ENCODE measurements at places on chromosomes 11 and 22. TPM values are rescaled to one million over a fixed set of nuclear protein-coding genes. Genes with fewer than 3 reads are reported as not detected.

GRCh38 chr11:121596195-121597155 lies 143.7 kb upstream of the SORL1-AS1 start:
- H3K27me3 ChIP-seq = no peaks in the 10 kb centered on the region
- H3K27ac ChIP-seq = no peak overlapping the region
- no peaks in the 10 kb centered on the region for H3K4me1 ChIP-seq

DNA sequence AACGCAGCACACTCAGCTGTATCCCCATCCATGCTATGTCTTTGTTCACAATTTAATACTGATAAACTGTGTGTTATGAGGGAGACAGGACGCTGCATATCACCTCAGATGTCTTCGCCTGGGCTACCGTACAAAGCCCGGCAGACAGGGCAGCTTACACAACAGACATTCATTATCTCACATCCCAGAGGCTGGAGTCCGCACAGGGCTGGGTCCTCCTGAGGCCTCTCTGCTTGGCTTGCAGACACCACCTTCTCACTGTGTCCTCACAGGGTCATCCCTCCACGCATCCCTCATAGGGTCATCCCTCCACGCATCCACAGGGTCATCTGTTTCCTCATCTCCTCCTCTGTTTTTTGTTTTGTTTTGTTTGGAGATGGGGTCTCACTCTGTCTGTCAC lies 61.2 kb downstream of the SHANK2 start:
- no peak overlapping the region for H3K27ac ChIP-seq
- H3K27me3 ChIP-seq = no peaks in the 10 kb centered on the region
- DNase-seq = no peak
- H3K4me1 ChIP-seq = peaks cover 26% of the 10 kb centered on the region
- H3K36me3 ChIP-seq = peaks cover 64% of the 10 kb centered on the region

DNA sequence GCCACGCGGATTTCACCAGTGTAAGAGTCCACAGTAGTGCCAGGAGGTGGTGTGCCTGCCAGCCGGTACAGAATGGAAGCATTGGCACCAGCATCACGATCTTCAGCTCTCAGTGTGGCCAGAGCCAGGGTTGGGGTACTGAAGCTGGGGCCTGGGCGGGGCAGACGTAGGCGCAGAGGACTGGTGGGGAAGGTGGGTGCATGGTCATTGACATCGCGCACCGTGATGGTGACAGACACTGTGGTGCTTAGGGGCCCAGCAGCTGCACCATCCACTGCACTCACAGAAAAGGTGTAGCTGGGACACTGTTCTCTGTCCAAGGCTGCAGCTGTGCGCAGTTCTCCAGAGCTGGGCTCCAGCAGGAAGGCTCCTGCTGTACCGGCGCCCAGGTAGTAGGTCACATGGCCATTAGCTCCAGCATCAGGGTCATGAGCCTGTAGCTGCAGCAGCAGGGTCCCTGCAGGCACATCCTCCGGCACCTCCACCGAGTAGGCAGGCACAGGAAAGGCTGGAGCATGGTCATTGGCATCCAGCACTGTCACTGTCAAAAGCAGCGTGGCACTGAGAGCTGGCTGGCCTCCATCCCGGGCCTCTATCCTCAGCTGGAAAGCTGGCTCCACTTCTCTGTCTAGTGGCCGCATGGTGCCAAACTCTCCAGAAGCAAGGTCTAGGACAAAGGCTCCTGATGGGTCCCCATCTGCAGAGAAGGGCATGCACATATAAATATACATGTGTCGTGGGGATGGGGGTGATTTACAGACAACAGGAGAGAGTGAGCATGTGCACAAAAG lies 7.9 kb upstream of the TPP1 start:
- no peak for DNase-seq
- peaks cover 14% of the 10 kb centered on the region for H3K27me3 ChIP-seq
- no peaks in the 10 kb centered on the region for H3K36me3 ChIP-seq

DNA sequence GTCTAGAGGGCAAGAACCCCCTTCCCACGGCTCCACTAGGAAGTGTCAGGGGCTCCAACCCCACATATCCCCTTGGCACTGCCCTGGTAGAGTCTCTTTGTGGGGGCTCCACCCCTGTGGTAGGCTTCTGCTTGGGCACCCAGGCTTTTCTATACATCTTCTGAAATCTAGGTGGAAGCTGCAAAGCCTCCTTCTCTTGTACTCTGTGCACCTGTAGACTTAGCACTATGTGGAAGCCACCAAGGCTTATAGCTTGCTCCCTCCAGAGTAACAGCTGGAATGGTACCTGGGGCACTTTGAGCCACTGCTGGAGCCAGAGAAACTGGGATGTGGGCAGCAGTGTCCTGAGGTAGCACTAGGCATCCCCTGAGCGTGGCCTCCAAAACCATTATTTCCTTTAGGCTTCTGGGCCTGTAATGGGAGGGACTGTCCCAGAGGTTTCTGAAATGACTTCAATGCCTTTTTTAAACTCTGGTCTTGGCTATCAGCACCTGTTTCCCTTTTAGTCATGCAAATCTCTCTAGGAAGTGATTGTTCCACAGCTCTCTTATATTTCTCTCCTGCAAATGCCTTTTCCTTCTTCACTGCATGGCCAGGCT lies 68.4 kb downstream of the TRAF6 start:
- no peaks in the 10 kb centered on the region for H3K27me3 ChIP-seq
- H3K27ac ChIP-seq = no peak overlapping the region
- no peaks in the 10 kb centered on the region for H3K36me3 ChIP-seq

GRCh38 chr11:76466666-76467065 lies 21.8 kb downstream of the EMSY start:
- no peaks in the 10 kb centered on the region for H3K4me1 ChIP-seq
- no peak overlapping the region for H3K4me3 ChIP-seq
- H3K27me3 ChIP-seq = no peaks in the 10 kb centered on the region
- H3K27ac ChIP-seq = no peak overlapping the region
- H3K36me3 ChIP-seq = peaks cover 49% of the 10 kb centered on the region

DNA sequence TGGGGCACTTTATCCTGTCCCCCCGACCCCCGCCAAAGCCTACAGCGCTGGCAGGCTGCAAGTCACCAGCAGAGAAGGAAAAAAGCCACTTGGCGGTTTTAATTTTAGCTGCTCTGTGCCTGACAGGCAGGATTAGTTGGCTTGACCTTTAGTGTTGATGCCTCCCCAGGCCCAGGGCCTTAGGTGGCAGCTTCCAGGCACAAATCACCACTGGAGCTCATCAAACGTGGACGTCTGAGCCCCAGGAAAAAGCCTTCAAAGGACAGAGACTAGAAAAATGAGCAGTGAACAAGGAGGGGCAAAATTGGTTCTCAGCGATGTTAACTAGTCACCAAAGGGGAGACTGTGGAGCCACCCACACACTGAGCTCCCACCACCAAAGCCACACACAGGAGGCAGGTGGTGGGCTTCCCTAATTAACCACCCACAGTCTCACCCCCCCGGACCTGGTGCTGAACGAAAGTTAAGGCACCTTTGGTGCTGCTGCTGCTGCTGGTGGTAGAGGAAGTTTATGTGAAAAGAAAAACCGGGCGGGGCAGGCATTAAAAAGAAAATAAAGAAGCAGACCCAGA lies 4.4 kb upstream of the PYGM start:
- H3K27me3 ChIP-seq = no peaks in the 10 kb centered on the region
- H3K27ac ChIP-seq = no peak overlapping the region
- H3K4me1 ChIP-seq = peaks cover 18% of the 10 kb centered on the region
- DNase-seq = no peak

- no peak overlapping the region for H3K27ac ChIP-seq
- H3K27me3 ChIP-seq = no peaks in the 10 kb centered on the region
- no peak overlapping the region for H3K4me3 ChIP-seq
- no peaks in the 10 kb centered on the region for H3K4me1 ChIP-seq
- no peak for DNase-seq
- H3K36me3 ChIP-seq = no peaks in the 10 kb centered on the region
These were observed 41.8 kb upstream of the HSD17B12 start for GRCh38 chr11:43638717-43639116.

- H3K27me3 ChIP-seq = peaks cover 7% of the 10 kb centered on the region
- H3K4me3 ChIP-seq = no peak overlapping the region
- peaks cover 16% of the 10 kb centered on the region for H3K4me1 ChIP-seq
- no peaks in the 10 kb centered on the region for H3K36me3 ChIP-seq
These were observed 13.2 kb upstream of the MICAL2 start for GRCh38 chr11:12097219-12097618.

TRPM5 gene
- not detected for total RNA-seq

KRTAP5-10 gene
- total RNA-seq = not detected

OR10A5 gene
- not detected for total RNA-seq

PIWIL4 gene
- total RNA-seq = 0.15 TPM

PRODH gene
- not detected for total RNA-seq

ZP1 gene
- total RNA-seq = not detected

FAM180B gene
- 0.42 TPM for total RNA-seq

All from HepG2 (cell line).